A549 treated with ZK216348 at 1 μM for 4 hours (cell line): ENCODE measurements at places on chromosomes 2 and 18. TPM values are rescaled to one million over a fixed set of nuclear protein-coding genes. Genes with fewer than 3 reads are reported as not detected.

The MYCN gene
- not detected in 5 replicates for total RNA-seq

The ZNF804A gene
- total RNA-seq = not detected in 5 replicates

The FEZ2 gene
- 36.7 to 82.9 TPM (median 45.7 TPM) in 5 replicates for total RNA-seq

The NAT8 gene
- not detected in 5 replicates for total RNA-seq

The LYG2 gene
- total RNA-seq = not detected in 5 replicates

The CRYGC gene
- total RNA-seq = not detected in 5 replicates

The MEP1B gene
- total RNA-seq = 0.09 TPM in 1 of 5 replicates, not detected in the others

The NEU2 gene
- not detected in 5 replicates for total RNA-seq

The KLHL30 gene
- total RNA-seq = 0.19 to 0.37 TPM (median 0.26 TPM) in 5 replicates

The TMEM131 gene
- 10.2 to 16.9 TPM (median 13.3 TPM) in 5 replicates for total RNA-seq
